ENCODE measurements at places on chromosomes 5 and 9.

GRCh38 chr9:93909242-93909616, 45.9 kb downstream of the BARX1 start:
- DNase-seq: no peak

GRCh38 chr9:112112941-112113681, 62.0 kb downstream of the SUSD1 start:
- peak; percentile 16 for DNase-seq

GRCh38 chr5:119340597-119341218, 15.1 kb upstream of the TNFAIP8 start:
- peak; percentile 56 for DNase-seq

- no peak for DNase-seq
These were observed 9.2 kb upstream of the IL12B start for GRCh38 chr5:159339460-159339859.

GRCh38 chr5:112388739-112389138, 30.3 kb downstream of the EPB41L4A start:
- DNase-seq: no peak

All from stimulated activated CD4-positive, alpha-beta T cell treated with anti-CD3 and anti-CD28 coated beads, Interleukin-1b, Interleukin-23, amount 100 ng/mL, for 48 hours (primary cell).